Hair follicle dermal papilla cell (primary cell): ENCODE measurements at places on chromosomes 6 and 20. TPM values are rescaled to one million over a fixed set of nuclear protein-coding genes. Genes with fewer than 3 reads are reported as not detected.

The C6orf141 gene
- 0.12 TPM in 1 of 2 replicates, not detected in the other for total RNA-seq

The FHL5 gene
- total RNA-seq: not detected in 2 replicates

The HFE gene
- 18.1 and 25.2 TPM in 2 replicates for total RNA-seq

The SLC17A1 gene
- total RNA-seq: not detected in 2 replicates

The OLIG3 gene
- not detected in 2 replicates for total RNA-seq

The SNX3 gene
- total RNA-seq: 121 and 133 TPM in 2 replicates

The CST2 gene
- not detected in 2 replicates for total RNA-seq

The RAB44 gene
- total RNA-seq: under 0.01 TPM in 1 of 2 replicates, not detected in the other

The TFAP2C gene
- total RNA-seq: 39.9 and 51.4 TPM in 2 replicates

The FKBP1A gene
- total RNA-seq: 125 and 157 TPM in 2 replicates

The ZC2HC1B gene
- total RNA-seq: 0.16 TPM in 1 of 2 replicates, not detected in the other

The ATP6V1G2 gene
- 3.4 and 5.7 TPM in 2 replicates for total RNA-seq

The MLN gene
- not detected in 2 replicates for total RNA-seq

The CLDN20 gene
- not detected in 2 replicates for total RNA-seq

The EGFL8 gene
- 0.97 and 1.9 TPM in 2 replicates for total RNA-seq

The QRSL1 gene
- total RNA-seq: 9.8 and 12.3 TPM in 2 replicates

The EDEM2 gene
- total RNA-seq: 33.8 and 37.4 TPM in 2 replicates

The OR2B6 gene
- not detected in 2 replicates for total RNA-seq

The ZNF334 gene
- total RNA-seq: 1.9 and 4.1 TPM in 2 replicates

The EEF1A2 gene
- under 0.01 and 0.24 TPM in 2 replicates for total RNA-seq

The SLC16A10 gene
- total RNA-seq: 0.81 TPM in 1 of 2 replicates, not detected in the other

The KIAA1586 gene
- total RNA-seq: 14.9 and 16.4 TPM in 2 replicates

The E2F3 gene
- total RNA-seq: 8.9 and 9.0 TPM in 2 replicates

The RAET1E gene
- 0.49 TPM in 1 of 2 replicates, not detected in the other for total RNA-seq

The BTNL2 gene
- total RNA-seq: not detected in 2 replicates

The LST1 gene
- not detected in 2 replicates for total RNA-seq

The XKR7 gene
- total RNA-seq: not detected in 2 replicates

The HMGN3 gene
- 16.1 and 18.0 TPM in 2 replicates for total RNA-seq

The RIMS4 gene
- under 0.01 and 0.16 TPM in 2 replicates for total RNA-seq

The OPRM1 gene
- not detected in 2 replicates for total RNA-seq

The BPI gene
- not detected in 2 replicates for total RNA-seq

The HEY2 gene
- 2.2 and 2.3 TPM in 2 replicates for total RNA-seq

The C4B gene
- total RNA-seq: 2.1 and 2.8 TPM in 2 replicates

The PKHD1 gene
- under 0.01 TPM in 1 of 2 replicates, not detected in the other for total RNA-seq

The ENPP3 gene
- total RNA-seq: 0.12 TPM in 1 of 2 replicates, not detected in the other

The TMC2 gene
- not detected in 2 replicates for total RNA-seq

The DEF6 gene
- 0.12 and 0.81 TPM in 2 replicates for total RNA-seq

The ADRM1 gene
- 86.6 and 90.1 TPM in 2 replicates for total RNA-seq

The CDSN gene
- total RNA-seq: not detected in 2 replicates

The LINC00237 gene
- not detected in 2 replicates for total RNA-seq

The LPA gene
- not detected in 2 replicates for total RNA-seq

The LY6G6F gene
- total RNA-seq: not detected in 2 replicates

The WFDC11 gene
- not detected in 2 replicates for total RNA-seq

The TXLNB gene
- total RNA-seq: 0.24 and 2.9 TPM in 2 replicates

The CST5 gene
- total RNA-seq: not detected in 2 replicates

The BPIFA1 gene
- not detected in 2 replicates for total RNA-seq
